ENCODE measurements at places on chromosomes 4 and X. TPM values are rescaled to one million over a fixed set of nuclear protein-coding genes. Genes with fewer than 3 reads are reported as not detected.

The TLR6 gene
- total RNA-seq, result 9.2 TPM

The SH3D19 gene
- not detected for total RNA-seq

The STARD8 gene
- not detected for total RNA-seq

The HMGN5 gene
- 15.3 TPM for total RNA-seq

GRCh38 chr4:54525602-54526001 is 132.2 kb upstream of the KIT start:
- no peak for DNase-seq

- no peak for DNase-seq
These were observed 103.3 kb upstream of the LEF1 start for GRCh38 chr4:108272046-108272445.

GRCh38 chr4:90960433-90960832 is 833.2 kb downstream of the CCSER1 start:
- no peak for DNase-seq

GRCh38 chr4:38283724-38284123 is 323.5 kb downstream of the PTTG2 start:
- no peak for DNase-seq

GRCh38 chr4:73864365-73864764 is 4.8 kb upstream of the CXCL1 start:
- peak; percentile 3 for DNase-seq
